ENCODE measurements at places on chromosomes 5 and 9. TPM values are rescaled to one million over a fixed set of nuclear protein-coding genes. Genes with fewer than 3 reads are reported as not detected.

DNA sequence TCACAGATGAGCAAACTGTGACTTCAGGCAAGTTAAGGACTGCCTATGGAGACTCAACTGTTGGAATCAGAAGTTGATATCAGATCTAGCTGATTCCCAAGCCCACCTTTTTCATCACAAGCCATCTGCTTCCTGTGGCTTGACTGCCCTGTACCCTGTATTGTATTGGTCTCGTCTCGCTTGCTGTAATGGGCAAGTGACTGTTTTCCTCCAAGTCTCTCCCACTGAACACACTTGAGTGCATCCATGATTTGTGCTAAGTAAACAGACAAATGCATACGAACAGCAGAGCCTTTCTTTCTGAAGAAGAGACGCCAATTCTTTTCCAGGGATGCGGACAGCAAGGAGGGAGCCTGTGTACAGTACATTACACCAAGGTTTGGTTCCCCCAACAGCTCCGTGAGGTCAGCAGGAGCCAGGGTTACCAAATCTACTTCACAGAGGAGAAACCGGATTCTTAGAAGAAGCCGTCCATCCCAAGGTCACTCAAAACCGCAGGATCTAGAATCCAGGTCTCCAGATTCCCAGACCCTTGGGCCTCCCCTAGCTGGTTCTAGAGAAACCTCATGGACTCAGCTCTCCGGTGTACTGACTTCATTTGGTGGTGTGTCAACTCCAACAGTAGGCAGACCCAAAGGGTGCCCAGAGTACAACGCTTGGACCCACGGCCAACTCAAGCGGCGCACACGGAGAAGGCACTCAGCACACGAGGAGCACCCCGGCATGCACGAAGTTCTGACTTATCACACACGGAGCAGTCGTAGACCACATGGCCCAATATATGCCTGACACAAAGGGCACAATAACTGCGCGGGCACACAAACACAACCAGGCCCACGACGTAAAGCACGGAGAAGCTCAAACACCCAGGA lies 1.1 kb downstream of the BAG1 start:
- DNase-seq, result peak; percentile 56

Gene TMEM215
- not detected for total RNA-seq

Gene LRRTM2
- 0.40 TPM for total RNA-seq

DNA sequence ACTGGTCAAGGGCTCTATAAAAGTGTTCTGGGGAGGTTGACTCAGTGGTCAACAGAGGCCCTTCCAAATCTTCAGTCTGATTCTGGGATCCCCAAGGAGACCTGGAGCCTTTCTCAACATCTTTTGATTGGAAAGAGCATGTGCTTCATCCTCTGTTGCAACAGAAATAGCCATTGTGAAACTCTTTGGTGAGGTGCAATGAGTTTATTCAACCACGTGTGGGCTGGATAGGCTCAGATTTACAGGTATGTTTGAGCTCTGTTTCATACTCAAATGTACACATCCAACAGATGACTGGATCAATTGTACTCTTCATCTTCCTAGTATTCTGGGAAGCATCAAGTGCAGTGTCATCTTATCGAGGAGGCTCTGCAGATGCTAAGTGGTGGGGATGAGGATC lies 60.5 kb downstream of the CTSL start:
- DNase-seq, result no peak

DNA sequence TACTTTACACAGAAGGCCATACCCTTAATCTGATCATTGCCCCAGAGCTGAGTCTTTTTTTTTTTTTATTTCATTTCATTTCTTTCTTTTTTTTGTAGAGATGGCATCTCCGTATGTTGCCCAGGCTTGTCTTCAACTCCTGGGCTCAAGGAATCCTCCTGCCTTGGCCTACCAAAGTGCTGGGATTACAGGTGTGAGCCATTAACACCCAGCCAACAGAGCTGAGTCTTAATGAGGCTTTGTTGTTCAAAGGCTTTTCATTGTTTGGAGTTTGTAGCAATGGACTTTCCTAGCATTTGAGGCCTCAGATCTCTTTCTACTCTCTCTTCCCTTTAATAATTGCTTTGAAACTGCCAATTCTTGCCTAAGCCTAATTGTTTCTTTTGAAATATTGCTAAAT lies 176.5 kb upstream of the FBN2 start:
- DNase-seq, result no peak

GRCh38 chr9:13758936-13759335 lies 479.4 kb upstream of the MPDZ start:
- no peak for DNase-seq

Gene GPSM1
- 30.2 TPM for total RNA-seq

DNA sequence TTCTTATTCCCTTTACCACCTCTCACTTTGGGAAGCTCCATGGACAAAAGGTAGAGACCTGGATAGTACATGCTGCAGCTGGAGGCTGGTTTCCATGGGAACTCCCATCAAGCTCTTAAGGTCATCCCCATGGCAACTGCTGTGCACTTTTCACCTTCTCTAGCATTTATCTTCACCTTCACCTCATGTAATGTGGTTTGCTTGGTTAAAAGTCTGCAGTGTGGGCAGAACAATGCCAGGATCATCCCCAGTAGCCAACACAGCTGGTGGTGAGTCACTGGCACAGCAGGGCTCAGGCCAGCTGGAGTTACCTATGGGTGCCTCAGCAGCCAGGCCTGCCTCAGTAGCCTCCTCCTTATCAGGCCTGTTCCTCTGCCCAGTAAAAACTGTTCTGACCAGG lies 210.5 kb downstream of the GRIA1 start:
- no peak for DNase-seq

DNA sequence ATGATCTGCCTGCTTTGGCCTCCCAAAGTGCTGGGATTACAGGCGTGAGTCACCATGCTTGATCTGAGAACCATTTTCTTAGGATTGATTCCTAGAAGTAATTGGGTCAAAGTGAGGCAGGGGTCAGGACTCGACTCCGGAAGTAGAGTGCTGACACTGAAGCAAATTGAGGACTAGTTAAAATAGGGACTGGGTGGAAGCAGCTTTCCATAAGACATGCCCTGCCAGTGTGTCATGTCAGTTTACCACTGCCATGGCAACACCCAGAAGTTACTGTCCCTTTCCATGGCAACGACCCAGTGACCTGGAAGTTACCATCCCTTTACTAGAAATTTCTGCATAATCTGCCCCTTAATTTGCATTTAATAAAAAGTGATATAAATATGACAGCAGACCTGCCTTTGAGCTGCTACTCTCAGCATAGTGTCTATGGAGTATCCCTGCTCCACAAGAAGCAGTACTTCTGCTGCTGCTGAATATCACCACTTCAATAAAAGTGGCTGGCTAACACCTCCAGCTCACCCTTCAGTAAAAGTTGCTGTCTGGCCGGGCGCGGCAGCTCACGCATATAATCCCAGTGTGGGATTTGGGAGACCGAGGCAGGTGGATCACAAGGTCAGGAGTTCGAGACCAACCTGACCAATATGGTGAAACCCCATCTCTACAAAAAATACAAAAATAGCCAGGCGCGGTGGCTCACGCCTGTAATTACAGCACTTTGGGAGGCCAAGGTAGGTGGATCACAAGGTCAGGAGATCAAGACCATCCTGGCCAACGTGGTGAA lies 47.8 kb upstream of the JADE2 start:
- DNase-seq, result peak; percentile 23

Gene UGT3A1
- total RNA-seq, result not detected

DNA sequence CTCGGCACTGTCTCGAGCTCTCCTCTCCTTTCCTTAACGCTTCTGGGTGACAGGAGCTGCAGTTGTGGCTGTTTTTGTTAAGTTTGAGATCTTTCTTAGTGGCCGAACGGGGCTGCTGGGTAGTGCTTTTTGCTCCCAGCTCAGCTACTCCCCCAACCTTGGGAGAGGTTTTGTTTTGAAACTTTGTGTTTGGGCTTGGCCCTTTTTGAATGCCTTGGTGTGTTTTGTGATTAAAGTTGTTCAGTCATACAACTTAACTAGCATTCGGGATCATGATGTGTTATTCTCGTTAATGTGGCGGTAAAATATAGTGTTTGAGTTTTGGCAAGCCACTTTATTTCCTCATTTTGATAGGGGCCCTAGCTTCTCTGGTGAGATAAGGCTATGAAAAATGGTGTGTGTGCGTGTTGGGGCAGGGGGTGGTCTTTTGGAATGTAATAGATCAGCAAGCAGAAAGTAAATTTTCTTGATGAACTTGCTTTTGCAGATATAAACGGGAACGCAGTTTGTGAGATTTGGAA lies 1.1 kb downstream of the KDM3B start:
- peak; percentile 14 for DNase-seq

DNA sequence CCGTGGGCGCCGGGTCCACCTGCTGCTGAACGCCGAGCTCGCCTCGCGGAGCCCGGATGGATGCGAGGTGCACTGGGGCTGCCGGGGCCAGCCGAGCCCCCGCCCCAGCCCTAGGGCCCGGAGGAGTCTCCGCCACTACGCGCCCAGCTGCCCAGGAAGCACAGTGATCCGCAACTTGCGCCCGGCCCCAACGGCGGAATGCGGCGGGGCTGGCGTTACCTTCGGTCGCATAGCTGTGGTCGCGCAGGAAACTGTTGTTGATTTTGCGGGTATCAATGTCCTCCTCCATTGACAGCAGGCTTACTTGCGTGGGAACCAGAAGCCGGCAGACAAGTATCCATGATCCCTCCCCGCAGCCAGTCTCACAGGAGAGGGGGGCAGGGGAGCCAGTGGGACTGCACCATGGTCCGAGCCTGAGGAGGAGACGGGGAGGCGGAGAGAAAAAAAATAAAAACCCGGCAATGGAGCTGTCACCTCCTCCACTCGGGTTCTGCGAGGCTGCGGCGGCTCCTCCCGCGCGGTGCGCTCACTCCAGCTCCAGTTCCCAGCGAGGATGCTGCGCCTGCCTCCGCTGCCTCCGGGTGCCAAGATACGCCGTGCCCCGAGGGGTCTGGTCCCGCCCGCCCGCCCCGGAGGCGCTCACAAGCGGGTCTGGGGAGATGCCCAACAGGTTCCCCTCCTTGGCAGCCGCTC lies 628 bp downstream of the PPP2R2B start:
- DNase-seq, result no peak

DNA sequence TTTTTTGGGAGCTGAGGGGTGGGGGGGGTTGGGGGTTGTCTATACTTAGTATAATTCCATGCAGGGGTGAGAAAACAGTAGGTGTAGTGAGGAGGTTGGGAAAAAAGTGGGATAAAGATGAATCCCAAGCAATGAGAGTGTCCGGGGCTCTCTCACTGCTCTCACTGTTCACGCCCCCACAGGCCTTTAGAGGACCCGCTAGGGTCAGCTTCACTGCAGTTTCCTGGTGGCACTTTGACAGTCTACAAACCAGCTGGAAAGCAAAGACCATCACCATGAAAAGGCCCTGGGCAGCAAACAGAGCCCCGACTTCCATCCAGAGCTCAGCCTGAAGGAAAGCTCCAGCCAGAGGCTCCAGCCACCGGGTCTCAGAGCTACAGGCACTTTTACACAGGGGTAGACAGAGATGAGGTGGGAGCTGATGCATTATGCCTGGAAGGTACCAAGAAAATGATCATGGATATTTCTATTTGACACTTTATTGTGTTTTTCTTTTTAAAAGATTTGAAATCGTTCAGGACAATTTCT lies 355.1 kb downstream of the ADAMTS6 start:
- no peak for DNase-seq

DNA sequence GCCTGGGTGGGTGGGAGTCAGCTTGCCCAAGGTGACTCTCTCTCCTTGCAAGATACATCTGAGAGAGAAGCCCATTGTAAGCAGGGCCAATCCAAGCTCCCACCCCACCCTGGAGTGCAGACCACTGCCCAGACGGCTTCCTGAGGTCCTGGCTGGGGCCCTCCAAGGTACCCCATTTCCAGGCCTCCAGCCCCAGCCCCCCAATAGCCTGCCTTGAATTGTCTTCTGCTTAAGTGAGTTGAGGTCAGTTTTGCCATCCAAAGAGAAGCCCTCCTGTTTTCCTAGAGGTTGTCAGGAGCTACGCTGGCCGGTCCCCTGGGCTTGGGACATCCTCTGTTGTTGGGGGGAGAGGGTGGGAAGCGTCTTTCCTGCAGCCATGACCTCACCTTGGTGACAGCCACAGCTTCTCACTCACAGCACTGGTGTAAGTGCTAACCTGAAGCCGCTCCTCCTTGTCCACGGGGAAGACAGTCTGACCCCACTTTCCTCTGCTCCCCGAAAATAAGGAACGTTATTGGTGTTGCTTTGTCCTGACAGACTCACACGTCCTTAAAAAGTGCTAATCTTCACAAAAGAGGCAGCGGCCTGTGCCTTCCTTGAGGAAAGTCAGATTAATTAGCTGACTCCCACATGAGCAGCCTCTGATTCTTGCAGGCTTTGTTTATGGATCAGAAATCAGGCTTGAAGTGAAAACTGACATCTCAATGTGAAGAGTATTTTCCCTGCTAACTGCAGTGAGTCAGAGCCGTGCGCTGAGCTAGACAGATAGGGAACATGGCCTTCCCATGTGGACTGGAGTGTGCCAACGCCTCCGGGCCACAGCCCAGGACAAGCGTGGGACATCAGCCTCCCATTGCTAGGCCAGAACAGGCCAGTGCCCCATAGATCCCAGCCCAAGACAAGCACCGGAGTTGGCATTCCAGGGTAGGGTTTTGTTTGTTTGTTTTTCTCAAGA lies 52.3 kb downstream of the ADAMTS2 start:
- DNase-seq, result no peak

DNA sequence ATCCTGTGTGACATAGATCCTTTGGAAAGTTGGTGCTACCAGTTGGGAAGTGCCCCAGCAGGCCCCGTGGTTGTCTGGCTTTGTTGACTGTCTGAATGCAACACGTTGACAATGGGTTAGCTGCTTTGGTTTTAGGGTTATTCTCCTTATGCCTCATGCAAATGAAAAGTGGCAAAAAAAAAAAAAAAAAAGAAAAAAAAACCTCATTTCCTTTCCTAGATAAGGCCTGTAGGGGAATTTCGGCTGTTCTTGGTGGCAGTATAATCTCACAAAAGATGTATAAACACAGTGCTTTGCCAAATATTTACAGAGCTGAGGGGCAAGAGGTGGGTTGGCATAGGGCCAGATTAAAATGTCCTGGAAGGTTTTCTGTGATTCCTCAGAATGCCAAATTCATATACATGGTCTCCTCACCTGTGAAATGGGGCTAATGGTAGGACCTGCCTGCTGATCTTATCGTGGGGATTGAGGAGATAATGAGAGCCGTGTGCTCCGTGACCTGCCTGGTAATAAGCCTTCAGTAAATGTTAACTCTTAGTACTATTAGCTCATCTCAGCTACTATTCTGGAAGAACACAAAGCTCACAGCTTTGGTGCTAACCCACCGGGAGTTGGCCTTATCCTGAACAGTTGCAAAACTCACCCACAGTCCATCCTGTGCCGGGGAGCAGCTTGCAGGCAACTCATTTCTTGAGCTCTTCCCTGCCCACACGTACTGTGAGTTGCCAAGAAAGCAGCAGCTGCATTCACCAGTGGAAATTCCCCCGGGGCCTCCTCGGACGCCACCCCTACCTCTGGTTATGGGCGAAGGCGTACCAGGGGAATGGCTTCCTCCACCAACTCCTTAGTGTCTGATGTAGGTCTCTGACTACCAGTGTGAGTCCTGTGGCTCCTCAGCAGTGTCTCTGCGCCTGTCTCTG lies 220.3 kb downstream of the NR3C1 start:
- peak; percentile 23 for DNase-seq
